NCI-H2029 treated with DMSO at 0.1 percent for 48 hours (cell line): ENCODE measurements at places on chromosomes 2 and 18.

DNA sequence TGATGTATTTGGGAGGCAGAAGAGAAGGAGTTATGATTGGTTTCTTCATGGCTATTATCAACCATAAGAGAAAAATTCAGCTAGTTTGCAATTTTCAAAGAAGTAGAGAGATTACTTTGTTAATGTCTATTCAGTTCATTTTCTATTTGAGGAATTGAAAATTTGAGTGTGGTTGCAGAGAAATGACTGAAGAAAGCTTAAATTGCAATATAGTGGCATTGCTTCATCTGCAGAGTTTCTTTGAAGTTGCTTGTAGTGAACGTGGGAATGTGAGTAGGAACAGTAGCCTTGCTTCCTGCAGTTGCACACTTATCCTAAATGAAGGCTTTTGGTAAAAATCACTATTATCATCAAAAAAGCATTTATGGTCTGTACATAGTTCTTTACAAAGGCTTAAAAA, 14.7 kb upstream of the CYRIA start:
- DNase-seq, result no peak

DNA sequence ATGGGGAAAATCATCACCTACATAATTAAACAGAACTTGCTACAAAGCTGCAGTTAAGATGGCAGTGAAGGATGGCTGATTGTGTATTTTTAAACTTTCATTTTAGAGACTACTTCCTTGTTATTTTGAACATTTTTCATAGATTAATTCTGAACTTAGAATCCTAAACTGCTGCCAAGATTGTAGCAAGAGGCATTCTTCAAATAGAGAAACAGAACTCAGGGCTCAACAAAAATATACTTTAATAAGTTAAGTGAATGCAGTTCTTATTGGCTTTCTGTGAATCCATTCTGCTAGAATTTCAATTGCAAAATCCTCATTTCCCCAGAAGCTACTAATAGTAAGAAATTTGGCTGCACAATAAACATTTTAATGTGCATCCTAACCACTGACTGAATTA, 160.3 kb downstream of the L3MBTL4 start:
- no peak for DNase-seq

- no peak for DNase-seq
These were observed 128.4 kb downstream of the IRS1 start for GRCh38 chr2:226671141-226671676.

DNA sequence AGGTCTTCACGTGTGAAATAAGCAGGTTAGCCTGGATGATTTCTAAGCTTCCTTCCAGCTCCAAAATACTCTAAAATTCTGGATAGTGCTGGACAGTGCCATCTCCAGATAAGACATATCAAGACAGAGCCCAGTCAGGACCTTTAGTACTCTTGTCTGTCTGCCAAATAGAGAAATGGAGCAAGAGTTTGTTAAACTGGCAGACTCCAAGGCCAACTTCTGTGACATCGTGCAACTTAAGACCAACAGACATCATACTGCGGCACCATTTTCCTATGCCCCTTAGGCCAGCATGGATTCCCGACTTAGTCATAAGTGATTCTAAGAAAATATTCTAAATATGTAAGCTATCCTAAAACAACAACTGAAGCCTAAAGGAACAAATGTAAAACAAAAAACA, 118.6 kb downstream of the RBMS1 start:
- DNase-seq, result no peak

GRCh38 chr2:172434821-172435605, 7.6 kb downstream of the ITGA6 start:
- peak; percentile 35 for DNase-seq

- peak; percentile 13 for DNase-seq
These were observed 145.0 kb downstream of the TTC27 start for GRCh38 chr2:32772638-32773447.

GRCh38 chr2:113238871-113239839, 39.6 kb downstream of the PAX8 start:
- DNase-seq, result no peak

DNA sequence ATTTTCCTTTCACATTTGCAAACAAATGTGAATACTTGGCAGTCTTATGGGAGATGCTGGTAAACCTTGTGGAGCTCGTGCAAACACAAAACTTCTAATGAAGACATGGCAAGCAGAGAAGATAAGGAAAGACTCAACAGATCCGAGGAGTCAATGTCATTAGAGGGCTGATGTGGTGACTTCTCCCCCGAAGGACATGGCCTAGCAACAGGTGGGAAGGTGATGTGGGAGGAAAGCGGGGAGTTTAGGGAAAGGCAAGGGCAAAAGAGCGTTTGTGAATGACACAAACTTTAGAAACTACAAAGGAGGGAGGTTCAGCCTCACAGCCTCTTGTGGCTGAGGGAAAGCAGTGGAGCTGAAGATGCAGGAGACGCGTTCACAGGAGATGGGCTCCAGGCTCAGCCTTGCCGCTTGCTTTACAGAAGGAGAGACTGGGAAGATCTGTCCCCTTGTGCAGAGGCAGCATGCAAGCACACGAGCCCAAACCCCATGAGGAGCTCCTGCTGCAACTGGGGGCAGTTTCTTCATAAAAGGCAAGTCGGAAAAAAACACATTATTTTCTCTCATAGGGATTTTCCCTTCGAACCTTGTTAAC, 86.6 kb downstream of the SOWAHC start:
- DNase-seq, result no peak

- DNase-seq, result no peak
These were observed 264.7 kb downstream of the CYP26B1 start for GRCh38 chr2:71882949-71883472.

GRCh38 chr18:37874721-37875120, 309.1 kb upstream of the CELF4 start:
- no peak for DNase-seq

DNA sequence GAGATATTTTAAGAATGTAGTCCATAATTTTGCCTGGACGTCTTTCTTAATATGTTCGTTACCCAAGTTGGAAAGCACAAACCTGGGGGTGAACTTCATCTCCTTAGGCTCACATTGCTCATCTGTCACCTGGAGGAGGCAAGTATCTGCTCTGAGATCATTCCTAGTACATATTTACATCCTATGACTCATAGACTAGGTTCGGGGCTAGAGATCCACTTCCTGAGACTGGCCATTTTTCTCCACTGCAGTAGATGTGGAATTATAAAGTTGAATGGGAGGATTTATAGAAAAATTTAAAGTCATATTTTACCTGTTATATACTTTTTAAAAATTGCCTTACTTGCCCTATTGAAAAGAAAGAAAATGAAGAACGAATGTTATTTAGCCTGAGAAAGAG, 77.5 kb upstream of the PROKR1 start:
- no peak for DNase-seq

DNA sequence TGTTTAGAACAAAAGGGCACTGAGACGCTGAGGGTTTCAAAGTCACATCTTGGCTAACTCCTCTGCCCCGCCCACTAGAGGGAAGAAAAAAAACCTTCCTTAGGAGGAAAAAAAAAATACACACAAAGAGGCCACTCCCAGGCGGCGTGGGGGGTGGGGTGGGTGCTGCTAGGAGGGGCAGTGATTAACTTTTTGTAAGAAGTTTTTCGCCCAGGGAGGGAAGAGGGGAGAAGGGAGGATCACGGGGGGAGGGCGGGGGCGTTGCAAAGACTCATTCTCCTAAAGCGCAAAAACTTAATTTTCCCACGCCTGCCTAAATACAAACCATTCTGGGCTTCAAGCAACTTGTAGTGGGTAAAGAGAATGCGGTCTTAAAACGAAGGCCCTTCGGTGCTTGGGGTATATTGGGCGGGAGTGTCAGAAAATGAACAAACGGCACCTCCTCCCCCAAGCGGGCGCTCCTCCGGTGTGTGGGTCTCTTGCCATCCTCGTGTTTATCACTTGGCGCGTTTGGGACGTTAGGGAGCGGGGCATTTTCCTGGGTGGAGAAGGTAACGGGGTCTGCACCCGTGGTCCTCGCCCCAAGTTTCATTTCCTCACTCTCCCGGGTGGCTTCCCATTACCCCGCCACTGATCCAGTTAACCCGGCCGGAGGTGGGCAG, 1.7 kb downstream of the CXCR4 start:
- no peak for DNase-seq

DNA sequence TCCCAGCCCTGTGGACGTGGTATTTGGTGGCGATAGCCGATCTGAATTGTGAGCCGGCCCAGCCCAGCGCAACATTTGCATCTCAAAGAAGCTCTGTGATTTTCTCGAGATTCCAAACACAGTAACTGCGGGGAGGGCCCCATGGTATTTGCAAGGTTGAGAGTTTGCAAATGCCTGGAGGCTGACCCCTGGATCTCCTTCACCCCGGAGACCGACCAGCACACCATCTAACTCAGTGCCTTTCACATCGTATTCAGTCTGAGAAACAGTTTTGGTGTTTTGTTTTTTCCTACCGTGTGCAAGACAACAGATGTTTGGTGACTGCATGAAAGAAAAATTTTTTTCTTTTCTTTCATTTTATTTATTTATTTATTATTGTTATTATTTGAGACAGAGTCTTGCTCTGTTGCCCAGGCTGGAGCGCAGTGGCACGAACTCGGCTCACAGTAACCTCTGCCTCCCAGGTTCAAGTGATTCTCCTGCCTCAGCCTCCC, 40.3 kb downstream of the MYCN start:
- DNase-seq, result no peak

GRCh38 chr2:44707945-44708660, 233.4 kb upstream of the SIX3 start:
- peak; percentile 36 for DNase-seq

- DNase-seq, result no peak
These were observed 11.8 kb downstream of the TTLL4 start for GRCh38 chr2:218722419-218722818.

- no peak for DNase-seq
These were observed 49.1 kb upstream of the ATP6V1B1 start for GRCh38 chr2:70886541-70886987.

- DNase-seq, result no peak
These were observed 46.7 kb downstream of the RNU4ATAC start for GRCh38 chr2:121577381-121577780.

DNA sequence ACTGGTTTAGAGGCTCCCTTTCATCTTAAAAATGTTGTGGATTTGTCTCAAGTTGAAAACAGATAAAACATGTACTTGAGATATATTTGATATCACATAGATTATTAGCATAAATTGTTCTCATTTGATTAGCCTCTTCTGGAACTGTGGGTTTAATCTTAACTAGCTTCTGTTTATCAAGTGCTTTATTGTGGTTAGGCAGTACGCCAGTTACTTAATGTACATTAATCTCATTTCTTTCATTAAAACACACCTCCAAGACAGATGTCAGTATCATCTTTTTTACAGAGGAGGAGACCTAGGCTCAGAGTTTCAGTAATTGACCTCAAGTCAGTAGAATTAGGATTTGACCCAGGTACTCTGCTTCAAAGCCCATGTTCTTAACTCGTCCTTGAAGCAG, 21.8 kb downstream of the SFTPB start:
- DNase-seq, result no peak

DNA sequence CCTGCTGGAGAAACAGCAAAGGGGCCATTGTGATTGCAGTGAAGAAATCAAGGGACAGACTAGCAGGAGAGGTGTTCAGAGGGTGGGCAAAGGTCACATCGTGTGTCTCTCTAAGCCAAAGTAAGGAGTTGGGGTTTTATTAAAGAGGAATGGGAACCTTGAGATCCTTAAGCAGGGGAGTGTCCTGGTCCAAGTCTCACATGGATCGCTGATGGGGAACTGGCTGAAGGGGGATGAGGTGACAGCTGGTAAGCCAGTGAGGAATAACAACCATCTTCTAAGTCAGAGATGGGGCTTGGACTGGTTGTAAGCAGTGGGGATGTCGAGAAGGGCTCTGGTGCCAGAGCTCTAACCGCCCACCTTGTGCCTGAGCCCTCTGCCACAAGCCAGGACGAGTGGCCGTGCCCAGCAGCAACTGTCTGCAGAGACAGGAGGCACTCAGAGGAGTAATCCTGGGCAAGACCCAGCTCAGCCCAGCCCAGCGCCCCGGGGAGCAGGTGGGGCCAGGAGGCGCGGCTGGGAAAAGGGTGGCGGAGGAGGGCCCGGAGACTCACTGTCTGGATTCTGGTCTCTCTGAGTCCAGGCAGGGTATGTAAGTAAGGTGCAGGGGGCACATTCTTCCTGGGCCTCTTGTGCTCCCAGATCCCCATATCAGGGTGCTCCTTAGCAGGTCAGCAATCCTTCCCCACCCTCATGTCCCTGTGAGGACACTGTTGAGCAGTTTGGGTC, 13.7 kb downstream of the WNT10A start:
- no peak for DNase-seq

DNA sequence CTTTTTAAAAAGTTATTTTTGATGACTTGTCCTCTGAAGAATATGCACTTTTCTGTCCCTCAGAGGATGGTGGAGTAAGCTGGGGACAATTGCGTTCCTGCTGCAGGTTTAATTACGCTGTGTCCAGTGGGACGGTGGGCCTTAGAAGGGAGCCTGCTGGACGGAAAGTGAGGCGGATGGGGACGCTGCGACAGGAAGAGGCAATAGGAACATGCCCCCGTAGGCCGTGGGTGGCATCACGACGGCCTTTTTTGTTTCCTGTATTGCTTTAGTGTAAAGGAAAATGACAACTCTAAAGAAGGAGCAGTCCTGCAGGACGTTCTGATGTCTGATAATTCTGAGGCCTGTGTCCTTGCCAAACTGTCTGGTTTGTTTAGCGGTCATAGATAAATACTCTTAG, 121.6 kb downstream of the NFATC1 start:
- no peak for DNase-seq

DNA sequence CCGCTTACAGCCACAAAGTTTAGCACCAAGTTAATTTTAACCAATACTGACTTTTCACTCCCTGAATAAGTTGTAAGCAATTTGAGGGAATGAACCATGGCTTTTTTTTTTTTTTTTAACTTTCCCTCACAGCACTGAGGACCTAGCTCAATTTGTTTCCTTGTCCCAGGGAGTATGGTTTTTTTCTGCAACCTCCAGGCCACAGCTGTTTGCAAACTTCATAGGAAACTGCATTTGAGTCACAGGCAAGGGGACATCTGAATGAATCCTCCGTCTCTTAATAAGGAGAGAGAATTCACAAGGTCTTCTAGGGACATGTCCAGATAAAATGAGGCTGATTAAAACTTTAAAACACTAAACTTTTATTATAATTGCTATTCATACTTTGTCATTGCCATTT, 181.5 kb downstream of the GFPT1 start:
- no peak for DNase-seq

GRCh38 chr2:230946429-230947234, 21.6 kb upstream of the GPR55 start:
- no peak for DNase-seq

DNA sequence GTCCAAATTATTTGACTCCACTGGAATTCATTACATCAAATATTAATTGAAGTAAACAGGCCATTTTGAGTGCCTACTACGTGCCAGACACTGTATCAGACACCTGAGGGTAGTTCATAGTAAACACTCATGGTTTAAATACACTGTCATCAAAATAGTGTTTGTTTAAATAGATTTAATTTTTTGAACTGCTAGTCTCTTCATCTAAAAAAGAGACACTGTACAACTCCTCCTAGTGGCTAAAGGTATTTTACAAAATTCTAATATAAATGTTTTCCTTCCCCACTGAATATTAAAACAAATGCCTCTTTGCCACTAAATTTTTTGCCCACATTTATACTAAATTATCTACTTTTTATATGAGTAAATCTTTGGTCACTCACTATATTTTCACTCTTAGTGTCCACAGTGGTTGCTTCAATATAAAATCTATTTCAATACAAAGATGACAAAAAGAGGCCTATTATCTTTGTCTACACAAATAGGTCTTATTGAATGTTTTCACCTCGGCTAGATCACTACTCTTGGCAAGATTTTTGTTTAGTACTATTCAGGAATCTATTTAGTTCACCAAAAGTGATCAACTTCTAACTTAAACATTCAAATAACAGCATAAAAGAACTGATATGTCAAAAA, 122.1 kb downstream of the TMEM247 start:
- no peak for DNase-seq
